ENCODE measurements at places on chromosomes 5 and 9.

- no peak for DNase-seq
Observed at GRCh38 chr9:121292801-121293241, 24.9 kb downstream of the GSN start.

DNA sequence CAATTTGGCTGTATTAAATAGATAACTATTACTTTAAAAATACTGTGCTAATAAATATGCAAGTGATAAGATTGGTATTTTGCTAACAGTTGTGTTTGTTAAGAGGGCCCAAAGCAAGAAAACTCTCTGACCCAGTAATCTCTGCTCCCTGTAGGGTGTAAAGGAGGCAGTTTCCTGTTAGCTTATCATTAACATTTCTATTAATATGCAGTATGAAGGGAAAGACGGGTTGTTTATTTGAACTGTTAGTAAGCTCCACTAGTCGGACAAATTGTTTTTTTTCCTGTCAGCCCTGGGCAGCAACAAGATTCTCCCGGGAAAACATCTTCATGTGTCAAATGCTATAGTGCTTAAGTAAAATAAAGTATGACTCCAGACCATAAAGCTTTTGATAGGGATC is 35.6 kb downstream of the ERP44 start:
- peak; percentile 0 for DNase-seq

DNA sequence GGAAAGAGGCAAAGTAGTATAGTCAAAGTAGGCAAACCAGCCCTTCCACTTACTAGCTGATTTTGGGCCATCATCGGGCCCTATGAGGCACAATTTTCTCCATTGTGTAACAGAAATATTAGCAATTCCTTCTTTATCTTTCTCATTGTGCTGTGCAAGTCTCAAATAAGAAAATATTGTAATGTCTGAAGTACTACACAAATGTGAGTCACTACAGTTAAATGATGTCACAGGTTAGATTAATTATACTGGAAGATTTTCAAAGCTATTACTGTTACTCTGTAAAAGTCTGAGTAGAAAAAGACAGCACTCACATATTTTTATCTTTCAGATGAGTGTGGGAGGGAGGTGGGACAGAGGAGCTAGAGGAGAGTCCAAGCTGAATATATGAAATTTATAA is 12.4 kb upstream of the TMC1 start:
- no peak for DNase-seq

DNA sequence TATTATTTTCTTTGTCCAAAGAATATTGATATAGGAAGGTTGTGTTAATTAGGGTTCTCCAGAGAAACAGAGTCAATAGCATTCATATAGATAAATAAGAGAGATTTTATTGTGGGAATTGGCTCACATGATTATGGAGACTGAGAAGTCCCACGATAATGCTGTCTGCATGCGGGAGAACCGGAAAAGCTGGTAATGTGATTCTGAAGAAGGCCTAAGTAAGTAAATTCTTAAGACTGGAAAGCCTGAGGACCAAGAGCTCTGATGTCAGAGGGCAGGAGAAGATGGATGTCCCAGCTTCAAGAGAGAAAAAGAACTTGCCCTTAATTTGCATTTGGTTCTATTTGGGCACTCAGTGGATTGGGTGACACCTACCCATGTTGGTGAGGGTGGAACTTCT is 307.4 kb upstream of the C9orf72 start:
- DNase-seq, result no peak

DNA sequence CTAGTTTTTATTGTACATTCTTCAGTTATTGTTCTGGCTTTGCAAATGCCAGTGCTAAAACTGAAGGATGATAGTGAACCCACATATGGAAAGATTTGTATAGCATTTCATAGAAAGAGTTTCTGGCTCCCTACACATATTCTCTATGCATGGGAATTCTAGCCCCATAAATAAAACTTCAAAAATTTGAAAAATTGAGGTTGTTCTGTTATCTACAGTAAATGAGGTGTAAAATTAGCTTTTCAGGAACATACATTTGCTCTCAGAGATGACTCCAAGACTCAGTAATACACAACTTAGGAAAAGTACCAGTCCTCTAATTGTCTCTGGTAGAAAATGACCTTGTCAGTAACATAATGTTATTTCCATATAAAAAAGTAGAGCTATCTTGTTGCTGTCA is 80.2 kb upstream of the DPYSL3 start:
- no peak for DNase-seq

GRCh38 chr5:6755519-6755918 is 42.3 kb downstream of the TENT4A start:
- no peak for DNase-seq

DNA sequence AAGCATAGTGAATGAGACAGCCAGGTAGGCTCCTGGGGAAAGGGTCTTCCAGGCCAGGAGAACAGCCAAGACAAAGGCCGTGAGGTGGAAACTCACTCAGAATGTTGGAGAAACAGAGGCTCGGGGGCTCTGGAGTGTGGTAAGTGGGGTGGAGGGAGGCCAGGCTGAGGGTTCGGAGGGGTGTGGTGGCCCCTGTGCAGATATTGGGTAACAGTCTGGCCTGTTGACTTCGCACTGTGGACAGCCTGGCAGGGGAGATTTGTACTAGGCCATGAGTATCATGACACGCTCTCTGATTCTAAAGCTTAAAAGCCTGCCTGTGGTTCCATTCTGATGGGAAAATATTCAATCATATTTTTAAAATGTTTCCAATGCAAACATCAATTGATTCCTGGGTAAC is 239.3 kb downstream of the GADD45G start:
- no peak for DNase-seq

- DNase-seq, result no peak
Observed at GRCh38 chr9:95715868-95716435, 159.5 kb upstream of the ERCC6L2 start.

All from right kidney (tissue), 9 donors.